Neural cell (in vitro differentiated cells): ENCODE measurements at places on chromosomes 6 and 20. TPM values are rescaled to one million over a fixed set of nuclear protein-coding genes. Genes with fewer than 3 reads are reported as not detected.

Gene EPPIN
- not detected in 2 replicates for polyA plus RNA-seq

Gene ADGB
- polyA plus RNA-seq = not detected in 2 replicates

Gene LINC00237
- not detected in 2 replicates for polyA plus RNA-seq

Gene SMIM28
- not detected in 2 replicates for polyA plus RNA-seq

Gene TMEM200A
- polyA plus RNA-seq = 30.7 and 31.3 TPM in 2 replicates

Gene OXT
- not detected in 2 replicates for polyA plus RNA-seq

Gene PRICKLE4
- polyA plus RNA-seq = 1.3 TPM in 1 of 2 replicates, not detected in the other

Gene TINAG
- polyA plus RNA-seq = 1.1 TPM in 1 of 2 replicates, not detected in the other

Gene CST4
- not detected in 2 replicates for polyA plus RNA-seq

Gene KIF6
- 0.06 and 2.1 TPM in 2 replicates for polyA plus RNA-seq

Gene SPINT4
- not detected in 2 replicates for polyA plus RNA-seq

Gene ZC3H12D
- polyA plus RNA-seq = 0.66 and 1.0 TPM in 2 replicates

Gene PLCB4
- 13.1 and 18.3 TPM in 2 replicates for polyA plus RNA-seq

Gene PREX1
- polyA plus RNA-seq = 0.06 and 0.44 TPM in 2 replicates

Gene HFE
- polyA plus RNA-seq = not detected in 2 replicates

Gene HLA-DQB2
- not detected in 2 replicates for polyA plus RNA-seq

Gene TUBE1
- 180 and 204 TPM in 2 replicates for polyA plus RNA-seq

Gene CRYBG1
- polyA plus RNA-seq = 0.04 and 0.73 TPM in 2 replicates

Gene TP53RK
- polyA plus RNA-seq = 22.7 and 25.7 TPM in 2 replicates

Gene DIDO1
- 40.9 and 42.8 TPM in 2 replicates for polyA plus RNA-seq

Gene TP53TG5
- not detected in 2 replicates for polyA plus RNA-seq

Gene FERMT1
- polyA plus RNA-seq = 0.16 TPM in 1 of 2 replicates, not detected in the other

Gene RAB32
- 0.42 and 1.8 TPM in 2 replicates for polyA plus RNA-seq

Gene FAM209B
- polyA plus RNA-seq = 1.1 TPM in 1 of 2 replicates, not detected in the other

Gene WASF1
- polyA plus RNA-seq = 76.3 and 89.7 TPM in 2 replicates

Gene NNAT
- polyA plus RNA-seq = 996 and 1,180 TPM in 2 replicates

Gene KCTD20
- polyA plus RNA-seq = 32.4 and 37.6 TPM in 2 replicates

Gene SLA2
- 0.33 TPM in 1 of 2 replicates, not detected in the other for polyA plus RNA-seq

Gene TAGAP
- not detected in 2 replicates for polyA plus RNA-seq

Gene CCN5
- not detected in 2 replicates for polyA plus RNA-seq

Gene POU3F2
- polyA plus RNA-seq = 35.3 and 35.7 TPM in 2 replicates

Gene SUMO4
- not detected in 2 replicates for polyA plus RNA-seq

Gene LRRC73
- 4.7 and 6.9 TPM in 2 replicates for polyA plus RNA-seq

Gene PRDM1
- polyA plus RNA-seq = 0.09 TPM in 1 of 2 replicates, not detected in the other

Gene MCHR2
- not detected in 2 replicates for polyA plus RNA-seq

Gene ULBP1
- polyA plus RNA-seq = 0.22 and 0.38 TPM in 2 replicates

Gene HTR1B
- polyA plus RNA-seq = 0.19 and 0.58 TPM in 2 replicates

Gene SFTA2
- polyA plus RNA-seq = not detected in 2 replicates

Gene DNAH8
- 0.07 and 0.10 TPM in 2 replicates for polyA plus RNA-seq

Gene RAD21L1
- polyA plus RNA-seq = not detected in 2 replicates

Gene ANKRD66
- not detected in 2 replicates for polyA plus RNA-seq

Gene AKAP7
- polyA plus RNA-seq = 1.6 and 3.4 TPM in 2 replicates

Gene PDE10A
- 43.7 and 52.4 TPM in 2 replicates for polyA plus RNA-seq

Gene GUCA1A
- polyA plus RNA-seq = 0.24 and 0.78 TPM in 2 replicates

Gene MDFI
- 42.5 and 42.8 TPM in 2 replicates for polyA plus RNA-seq

Gene AVP
- not detected in 2 replicates for polyA plus RNA-seq

Gene PBOV1
- not detected in 2 replicates for polyA plus RNA-seq
